ENCODE measurements at places on chromosomes 2 and 18.

- DNase-seq = no peak
Observed at GRCh38 chr2:46364797-46365457, 67.7 kb downstream of the EPAS1 start.

GRCh38 chr2:238688193-238689153 is 159.4 kb upstream of the TWIST2 start:
- no peak for DNase-seq

GRCh38 chr2:106560773-106561172 is 73.6 kb downstream of the CD8B2 start:
- no peak for DNase-seq

DNA sequence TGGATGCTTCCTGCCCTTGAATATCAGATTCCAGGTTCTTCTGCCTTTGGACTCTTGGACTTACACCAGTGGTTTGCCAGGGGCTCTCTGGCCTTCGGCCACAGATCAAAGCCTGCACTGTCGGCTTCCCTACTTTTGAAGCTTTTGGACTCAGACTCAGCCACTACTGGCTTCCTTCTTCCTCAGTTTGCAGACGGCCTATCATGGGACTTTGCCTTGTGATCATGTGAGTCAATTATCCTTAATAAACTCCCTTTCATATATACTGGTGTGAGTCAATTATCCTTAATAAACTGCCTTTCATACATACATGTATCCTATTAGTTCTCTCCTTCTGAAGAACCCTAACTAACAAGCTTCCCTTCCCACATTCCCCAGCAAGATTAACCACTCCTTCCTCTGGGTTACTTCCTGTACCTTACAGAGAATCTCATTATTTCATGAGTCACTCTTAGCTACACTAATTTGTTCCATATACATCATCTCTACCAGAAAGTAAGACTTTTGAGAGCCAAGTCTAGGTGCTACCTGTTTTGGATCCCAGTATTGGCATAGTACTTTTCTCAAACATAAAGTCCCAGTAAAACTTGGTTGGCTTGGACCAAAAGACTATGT is 31.3 kb upstream of the LRATD1 start:
- DNase-seq = no peak

DNA sequence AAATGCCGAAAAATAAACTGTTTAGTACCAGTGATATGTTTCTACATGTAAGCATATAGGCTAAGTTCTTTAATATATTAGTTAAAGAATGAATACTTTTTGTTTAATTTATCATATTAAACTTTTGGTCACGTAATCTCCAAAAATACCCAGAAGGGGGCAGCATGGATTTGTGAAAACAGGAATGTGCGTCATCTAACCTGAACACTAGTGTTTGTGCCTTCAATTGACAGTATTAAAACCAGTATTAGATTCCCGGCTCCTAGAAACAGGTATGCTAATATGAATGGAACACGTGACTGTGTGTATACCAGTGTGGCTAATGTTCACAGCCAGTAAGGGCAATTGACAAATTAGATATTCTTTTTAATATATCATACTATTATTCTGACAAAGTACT is 51.8 kb downstream of the WDR7 start:
- no peak for DNase-seq

DNA sequence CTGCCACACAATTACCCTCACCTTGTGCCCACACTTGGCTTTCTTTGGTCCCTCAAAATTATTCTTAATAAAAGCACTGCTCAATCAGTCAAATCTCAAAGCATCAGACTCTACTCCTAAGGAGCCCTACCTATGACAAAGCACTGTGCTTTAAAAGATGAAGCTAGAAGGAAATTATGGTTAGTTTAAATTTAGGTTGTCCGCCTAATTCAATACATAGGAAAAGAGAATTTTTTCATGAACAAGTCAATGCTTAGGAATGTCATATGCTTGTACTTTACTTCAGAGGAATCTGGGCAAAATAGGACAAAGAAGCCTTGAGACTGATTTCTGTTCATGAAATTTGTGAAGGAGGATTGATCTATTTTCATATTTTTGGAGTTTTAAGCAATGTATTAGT is 726.4 kb upstream of the CDH2 start:
- no peak for DNase-seq

- DNase-seq = no peak
Observed at GRCh38 chr2:223586261-223586660, 15.9 kb downstream of the SCG2 start.

DNA sequence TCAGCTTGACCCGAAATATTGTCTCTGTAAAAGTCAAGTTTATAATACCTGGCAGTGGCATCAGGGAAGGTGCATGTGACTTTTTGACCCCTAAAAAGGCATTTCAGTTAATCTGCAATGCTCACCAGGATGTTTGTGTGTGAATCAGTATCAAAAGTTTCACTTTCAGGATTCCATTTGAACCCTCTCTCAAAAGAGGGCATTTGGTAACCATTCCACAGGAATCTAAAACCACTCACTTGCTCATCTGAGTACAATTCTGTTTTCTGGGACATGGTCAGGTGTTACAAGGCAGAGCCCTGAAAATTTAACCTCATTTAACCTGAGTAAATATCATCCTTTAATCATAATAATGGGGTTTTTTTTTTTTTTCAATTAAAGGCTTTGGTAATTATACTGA is 77.9 kb upstream of the KLF7 start:
- no peak for DNase-seq

GRCh38 chr18:32896776-32897547 is 124.1 kb upstream of the KLHL14 start:
- DNase-seq = no peak

- no peak for DNase-seq
Observed at GRCh38 chr2:181515719-181516118, 58.5 kb downstream of the ITGA4 start.

DNA sequence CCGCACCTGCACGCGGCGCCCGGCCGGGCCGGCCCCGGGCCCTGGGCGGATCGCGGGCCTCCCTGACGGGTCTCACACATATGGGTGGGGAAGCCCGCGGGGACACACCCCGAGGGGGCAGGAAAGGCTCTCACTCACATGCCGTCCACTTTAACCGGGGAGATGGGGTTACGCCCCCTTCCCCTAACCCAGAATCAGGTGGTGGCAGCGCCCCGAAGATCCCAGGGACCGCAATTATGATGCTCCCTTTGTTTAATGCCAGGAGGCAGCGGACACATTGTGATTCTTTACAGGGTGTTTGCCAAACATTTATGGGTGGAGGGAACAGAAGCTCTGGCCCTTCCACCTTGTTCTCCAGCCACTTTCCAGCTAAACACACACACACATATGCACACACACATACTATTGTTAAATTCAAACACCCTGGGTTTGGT is 424 bp upstream of the ANKRD44 start:
- DNase-seq = no peak

DNA sequence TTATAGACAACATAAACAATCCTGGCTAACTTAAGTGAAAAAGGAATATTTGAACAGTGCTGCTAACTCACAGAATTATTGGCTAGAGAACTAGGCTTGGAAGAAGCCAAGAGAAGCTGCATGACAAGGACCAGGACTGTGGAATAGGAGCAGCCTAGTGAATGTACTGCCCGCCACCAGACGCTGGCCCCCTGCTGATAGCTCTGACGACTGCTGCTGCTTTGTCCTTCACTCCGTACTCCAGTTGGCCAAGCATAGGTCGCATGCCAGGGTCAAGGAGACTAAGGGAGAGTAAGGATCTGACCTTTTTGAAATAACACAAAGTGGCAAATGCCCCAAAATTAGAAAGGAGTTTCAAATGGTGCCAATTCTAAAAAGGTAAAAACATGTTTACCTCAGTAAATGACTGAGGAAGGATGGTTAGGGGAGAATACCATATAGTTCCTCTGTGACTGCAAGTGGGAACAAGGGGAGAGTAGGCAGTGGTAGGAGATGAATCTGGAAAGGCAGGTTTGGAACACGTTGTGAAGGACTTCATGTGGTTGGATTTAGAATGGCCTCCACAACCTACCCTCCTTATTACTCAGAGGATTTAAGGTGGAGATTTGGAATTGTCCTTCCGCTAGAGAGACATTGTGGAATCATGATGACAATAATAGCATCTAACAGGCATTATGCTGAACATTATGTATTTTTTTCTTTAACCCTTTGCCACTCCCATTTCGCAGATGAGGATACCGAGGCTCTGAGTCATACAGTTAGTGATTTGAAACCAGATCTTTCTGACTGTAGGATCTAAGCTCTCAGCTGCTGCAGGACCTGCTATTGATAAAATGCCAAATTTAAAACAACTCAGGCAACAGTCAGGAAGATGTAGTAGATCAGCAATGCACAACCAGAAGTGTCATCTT is 19.5 kb downstream of the STRADB start:
- DNase-seq = no peak

- DNase-seq = no peak
Observed at GRCh38 chr2:144130551-144130950, 389.4 kb downstream of the ZEB2 start.

DNA sequence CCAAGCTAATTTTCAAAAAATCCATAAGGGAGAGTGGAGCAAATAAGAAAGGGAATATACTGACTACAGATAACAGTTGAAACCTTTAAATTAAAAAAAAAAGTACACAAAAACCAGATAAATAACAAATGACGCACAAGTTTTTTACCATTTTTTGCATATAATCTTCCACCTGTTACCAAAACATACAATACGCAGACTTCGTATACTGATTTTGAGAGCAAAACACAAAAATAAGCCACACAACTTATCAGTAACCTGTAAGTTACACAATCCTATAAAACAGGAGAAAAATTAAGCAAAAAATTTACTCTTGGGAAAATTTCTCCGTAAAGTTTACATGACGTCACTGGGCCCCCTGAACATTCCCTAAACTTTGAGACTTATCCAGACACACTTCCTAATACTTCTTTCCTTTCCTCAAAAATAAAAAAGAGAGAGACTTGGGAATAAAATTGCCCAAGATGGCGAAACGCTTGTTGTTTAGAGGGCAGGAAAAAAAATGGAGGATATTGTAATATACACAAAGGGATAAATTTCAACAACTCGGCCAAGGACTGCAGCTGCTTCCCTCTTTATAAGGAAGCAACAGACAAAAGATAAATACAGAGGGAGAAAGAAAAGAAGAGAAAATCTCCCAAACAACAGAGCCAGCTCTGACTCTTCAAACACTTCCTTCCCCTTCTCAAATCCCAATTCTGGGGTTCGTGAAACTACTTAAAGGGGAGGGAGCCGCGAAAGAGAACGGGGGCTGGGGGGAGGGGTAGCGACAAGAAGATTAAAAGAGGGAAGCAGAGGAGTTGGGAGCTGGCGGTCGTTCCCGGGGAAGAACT is 1.6 kb downstream of the BAZ2B start:
- no peak for DNase-seq

GRCh38 chr18:55879331-55879730 is 291.3 kb upstream of the TCF4 start:
- DNase-seq = no peak

DNA sequence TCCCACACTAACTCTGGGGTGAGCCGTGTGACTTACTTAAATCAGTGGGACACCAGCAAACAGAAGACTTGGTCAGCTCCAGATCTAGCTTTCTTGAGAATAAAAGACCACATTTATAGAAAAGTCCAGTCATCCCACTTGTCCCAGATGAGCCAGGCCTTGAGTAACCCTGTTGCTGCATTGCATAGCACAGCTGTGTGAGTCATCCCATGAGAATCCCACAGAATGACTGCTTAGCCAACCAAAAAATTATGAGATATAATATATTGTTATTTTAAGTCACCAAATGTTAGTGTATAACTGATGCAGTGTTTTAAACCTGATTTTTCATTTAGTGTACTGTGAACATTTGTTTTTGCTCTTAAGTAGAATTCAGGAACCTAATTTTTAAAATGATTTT is 94.2 kb upstream of the FSHR start:
- no peak for DNase-seq
